A673 (cell line): ENCODE measurements at places on chromosomes 12 and 14. TPM values are rescaled to one million over a fixed set of nuclear protein-coding genes. Genes with fewer than 3 reads are reported as not detected.

DNA sequence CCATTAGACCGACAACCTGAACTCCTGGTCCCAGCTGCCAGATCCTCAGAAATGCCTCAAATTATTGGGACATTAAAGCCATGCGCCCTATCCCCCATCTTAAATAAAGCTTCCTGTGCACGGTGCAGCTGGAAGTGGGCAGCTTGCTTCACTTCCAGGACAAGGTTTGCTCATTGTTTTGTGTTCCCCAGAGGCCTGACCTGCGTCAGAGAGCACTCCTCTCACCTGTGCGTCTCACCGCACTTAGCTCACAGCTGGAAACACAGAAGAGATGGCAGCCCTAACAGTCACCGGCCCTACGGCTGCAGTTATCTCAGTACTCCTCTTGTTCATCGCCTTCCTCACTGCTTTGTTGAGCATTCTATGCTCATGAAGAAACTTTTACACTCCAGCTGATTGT lies 135.5 kb downstream of the ANO2 start:
- no peaks in the 10 kb centered on the region for H3K36me3 ChIP-seq
- H3K27ac ChIP-seq = no peak overlapping the region
- H3K27me3 ChIP-seq = peaks cover 83% of the 10 kb centered on the region
- H3K4me3 ChIP-seq = no peak overlapping the region
- no peak for DNase-seq
- no peaks in the 10 kb centered on the region for H3K4me1 ChIP-seq

- H3K4me3 ChIP-seq = no peak overlapping the region
- H3K36me3 ChIP-seq = no peaks in the 10 kb centered on the region
- peak; percentile 14 for DNase-seq
- no peaks in the 10 kb centered on the region for H3K27me3 ChIP-seq
Observed at GRCh38 chr12:121958541-121959240, 40.3 kb downstream of the CFAP251 start.

DNA sequence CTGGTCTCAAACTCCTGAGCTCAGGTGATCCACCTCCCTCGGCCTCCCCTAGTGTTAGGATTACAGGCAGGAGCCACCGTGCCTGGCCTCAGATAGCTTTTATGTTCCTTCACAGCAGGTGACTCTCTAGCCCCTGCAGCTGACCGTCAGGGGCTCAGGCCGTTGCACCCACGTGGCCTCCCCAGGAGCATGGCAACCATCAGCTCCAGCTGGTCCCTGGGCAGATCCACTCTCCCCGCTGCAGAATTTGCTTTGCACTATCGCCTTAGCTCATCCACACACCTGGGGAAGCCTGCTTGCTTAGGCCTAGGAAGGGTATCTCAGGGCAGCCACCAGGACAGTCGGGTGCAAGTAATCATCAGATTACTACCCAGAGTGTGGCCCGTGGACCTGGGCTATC lies 62.6 kb downstream of the TSPAN9 start:
- no peak overlapping the region for H3K4me3 ChIP-seq
- no peak for DNase-seq
- no peaks in the 10 kb centered on the region for H3K36me3 ChIP-seq
- peaks cover 30% of the 10 kb centered on the region for H3K4me1 ChIP-seq
- no peaks in the 10 kb centered on the region for H3K27me3 ChIP-seq

The KRT85 gene
- not detected in 2 replicates for total RNA-seq

GRCh38 chr12:131060011-131060703 lies 106.5 kb downstream of the ADGRD1 start:
- no peak for DNase-seq
- H3K4me1 ChIP-seq = no peaks in the 10 kb centered on the region
- no peak overlapping the region for H3K27ac ChIP-seq
- no peaks in the 10 kb centered on the region for H3K36me3 ChIP-seq

The OAS1 gene
- 12.4 and 15.6 TPM in 2 replicates for total RNA-seq

GRCh38 chr14:33057585-33057984 lies 118.9 kb downstream of the NPAS3 start:
- H3K4me1 ChIP-seq = peaks cover 37% of the 10 kb centered on the region
- H3K36me3 ChIP-seq = no peaks in the 10 kb centered on the region
- H3K4me3 ChIP-seq = no peak overlapping the region
- H3K27ac ChIP-seq = no peak overlapping the region
- no peak for DNase-seq
- no peaks in the 10 kb centered on the region for H3K27me3 ChIP-seq

- H3K36me3 ChIP-seq = no peaks in the 10 kb centered on the region
- DNase-seq = no peak
- no peaks in the 10 kb centered on the region for H3K4me1 ChIP-seq
- peaks cover 30% of the 10 kb centered on the region for H3K27me3 ChIP-seq
Observed at GRCh38 chr14:61323970-61324369, 2.6 kb downstream of the PRKCH start.

The YAF2 gene
- total RNA-seq = 28.7 and 32.9 TPM in 2 replicates

The IGFBP6 gene
- 6.6 and 7.3 TPM in 2 replicates for total RNA-seq

The DPPA3 gene
- total RNA-seq = not detected in 2 replicates

DNA sequence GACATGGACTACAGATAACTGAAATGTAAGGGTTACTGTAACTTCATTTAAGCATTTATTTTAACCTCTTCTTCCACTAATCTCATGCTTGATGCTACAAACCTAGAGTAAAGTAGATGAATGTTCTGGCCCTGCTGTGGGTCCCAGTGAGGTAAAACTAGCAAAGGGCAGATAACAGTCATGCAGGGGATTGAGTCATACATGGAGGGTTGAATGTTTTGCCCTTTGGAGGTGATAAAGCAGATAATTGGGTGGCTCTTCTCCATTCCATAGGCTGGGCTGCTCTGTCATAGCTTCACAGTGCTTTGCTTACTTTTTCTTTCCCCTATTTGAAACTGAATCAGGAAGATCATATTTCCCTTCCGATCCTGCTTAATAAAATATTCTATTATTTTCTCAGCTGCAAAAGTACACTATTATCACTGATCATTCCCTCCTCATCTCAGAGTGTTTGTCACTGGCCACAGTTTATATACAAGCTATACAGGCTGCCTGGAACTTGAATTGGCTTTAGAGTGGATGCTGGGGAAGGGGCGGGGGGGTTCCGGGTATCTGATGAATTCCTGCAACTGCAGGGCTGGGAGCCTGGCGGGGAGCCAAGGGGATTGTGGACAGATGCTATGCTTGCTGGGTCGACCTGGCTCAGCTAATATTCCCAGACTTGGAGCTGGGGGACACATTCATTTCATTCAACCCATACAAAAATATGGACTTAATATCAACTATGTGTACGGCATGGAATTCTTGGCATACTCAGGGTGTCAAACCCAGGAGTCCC lies 235.1 kb downstream of the NRXN3 start:
- peaks cover 24% of the 10 kb centered on the region for H3K27me3 ChIP-seq
- H3K36me3 ChIP-seq = no peaks in the 10 kb centered on the region
- H3K4me1 ChIP-seq = no peaks in the 10 kb centered on the region
- DNase-seq = no peak

The MFAP5 gene
- total RNA-seq = 0.52 and 1.7 TPM in 2 replicates

DNA sequence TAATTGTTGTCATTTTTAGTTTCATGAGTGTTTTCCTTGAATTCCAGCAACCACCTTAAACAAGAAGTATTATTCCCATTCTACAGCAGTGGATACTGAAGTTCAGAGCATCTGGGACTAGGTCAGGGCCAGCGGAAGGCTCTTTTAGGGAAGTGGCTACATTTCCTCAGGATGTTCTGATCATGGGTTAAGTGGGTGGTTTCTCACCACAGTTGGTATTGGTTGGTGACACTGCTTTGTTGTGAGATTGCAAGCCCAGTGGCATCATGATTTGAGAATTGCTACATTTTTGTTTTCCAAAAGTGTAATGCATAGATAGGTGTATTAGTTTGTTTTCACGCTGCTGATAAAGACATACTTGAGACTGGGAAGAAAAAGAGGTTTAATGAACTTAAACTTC lies 47.1 kb downstream of the SYNE2 start:
- H3K4me3 ChIP-seq = no peak overlapping the region
- no peak for DNase-seq
- H3K27me3 ChIP-seq = no peaks in the 10 kb centered on the region
- H3K27ac ChIP-seq = no peak overlapping the region

DNA sequence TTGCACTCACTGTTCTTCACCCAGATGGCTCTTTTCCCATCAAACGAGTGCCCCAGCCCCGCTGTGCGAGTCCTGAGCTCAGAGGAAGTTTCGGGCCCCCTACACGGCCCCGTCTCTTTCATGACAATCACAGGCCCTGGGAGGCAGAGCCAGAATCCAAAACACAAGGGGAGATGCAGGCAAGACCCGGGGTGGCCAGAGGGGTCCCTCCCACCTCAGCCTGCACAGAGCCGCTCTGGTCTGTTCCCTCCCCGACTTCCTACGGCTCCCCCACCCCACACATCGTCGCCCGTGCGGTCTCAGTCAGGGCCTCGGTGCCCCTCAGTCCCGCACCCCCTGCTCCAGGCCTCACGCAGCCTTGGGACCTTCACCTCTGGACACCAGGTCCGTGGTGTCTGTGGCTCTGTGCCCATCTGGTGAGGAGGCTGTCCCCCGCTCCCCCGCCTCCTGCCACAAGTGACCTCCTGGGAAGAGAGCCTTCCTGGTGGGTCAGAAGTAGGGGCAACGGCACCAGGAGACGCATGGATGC lies 8.9 kb downstream of the GPR132 start:
- no peaks in the 10 kb centered on the region for H3K4me1 ChIP-seq
- no peaks in the 10 kb centered on the region for H3K27me3 ChIP-seq
- H3K36me3 ChIP-seq = no peaks in the 10 kb centered on the region
- DNase-seq = no peak

DNA sequence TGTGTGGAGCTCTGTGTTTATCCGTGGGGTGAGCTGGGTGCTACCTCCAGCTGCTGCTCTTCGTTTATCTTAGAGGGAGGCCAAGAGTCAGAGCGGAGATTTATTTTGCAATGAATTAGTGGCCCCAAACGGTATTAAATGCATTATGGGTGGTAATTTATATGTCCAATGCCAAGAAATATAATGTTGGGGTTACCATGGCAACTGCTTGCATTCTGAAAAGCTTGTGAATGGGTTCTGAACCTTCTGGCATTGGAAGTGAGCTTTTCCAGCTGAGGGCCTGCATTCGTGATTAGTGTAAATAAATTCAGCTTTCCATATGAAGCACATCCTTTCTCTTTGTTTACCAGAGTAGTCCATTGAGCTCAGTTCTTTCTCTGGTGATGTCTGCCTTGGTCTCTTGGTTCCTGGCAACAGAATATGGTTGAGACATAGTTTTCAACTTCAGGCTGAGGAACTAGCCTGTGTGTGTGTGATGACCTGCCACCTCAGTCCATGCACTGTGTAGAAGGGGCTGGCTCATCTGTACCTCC lies 51.8 kb downstream of the TRAF3 start:
- DNase-seq = no peak
- H3K4me3 ChIP-seq = no peak overlapping the region
- peaks cover 6% of the 10 kb centered on the region for H3K4me1 ChIP-seq
- H3K27ac ChIP-seq = no peak overlapping the region

The EML1 gene
- total RNA-seq = 34.1 and 39.5 TPM in 2 replicates

- no peak for DNase-seq
- H3K36me3 ChIP-seq = no peaks in the 10 kb centered on the region
- no peaks in the 10 kb centered on the region for H3K27me3 ChIP-seq
- H3K27ac ChIP-seq = no peak overlapping the region
Observed at GRCh38 chr12:128224226-128224625, 42.7 kb upstream of the TMEM132C start.

DNA sequence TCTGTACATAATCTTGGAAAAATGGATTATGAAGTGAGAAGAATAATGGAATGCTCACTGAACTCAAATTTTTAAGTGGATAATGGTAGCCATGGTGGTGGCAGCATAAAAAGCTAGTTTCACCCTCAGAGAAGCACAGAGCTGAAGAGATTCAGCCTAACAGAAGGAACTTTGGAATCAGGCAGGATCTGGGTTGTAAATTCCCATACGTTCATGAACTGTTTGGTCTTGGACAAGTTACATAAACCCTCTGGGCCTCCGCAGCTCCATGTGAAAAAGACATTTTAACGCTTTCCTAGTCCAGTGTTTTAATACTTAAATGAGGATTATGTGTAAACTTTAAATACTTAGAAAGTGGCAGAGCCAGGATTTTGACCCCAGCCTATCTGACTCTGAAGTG lies 26.6 kb downstream of the JKAMP start:
- no peaks in the 10 kb centered on the region for H3K36me3 ChIP-seq
- no peak overlapping the region for H3K27ac ChIP-seq
- DNase-seq = no peak

GRCh38 chr12:108777156-108777555 lies 45.8 kb upstream of the CORO1C start:
- no peak for DNase-seq
- H3K36me3 ChIP-seq = no peaks in the 10 kb centered on the region
- H3K4me3 ChIP-seq = no peak overlapping the region
- no peak overlapping the region for H3K27ac ChIP-seq
- no peaks in the 10 kb centered on the region for H3K27me3 ChIP-seq

The RALGAPA1 gene
- 42.4 and 43.5 TPM in 2 replicates for total RNA-seq

The CYP46A1 gene
- 0.37 TPM in 1 of 2 replicates, not detected in the other for total RNA-seq

The TOMM20L gene
- total RNA-seq = not detected in 2 replicates

DNA sequence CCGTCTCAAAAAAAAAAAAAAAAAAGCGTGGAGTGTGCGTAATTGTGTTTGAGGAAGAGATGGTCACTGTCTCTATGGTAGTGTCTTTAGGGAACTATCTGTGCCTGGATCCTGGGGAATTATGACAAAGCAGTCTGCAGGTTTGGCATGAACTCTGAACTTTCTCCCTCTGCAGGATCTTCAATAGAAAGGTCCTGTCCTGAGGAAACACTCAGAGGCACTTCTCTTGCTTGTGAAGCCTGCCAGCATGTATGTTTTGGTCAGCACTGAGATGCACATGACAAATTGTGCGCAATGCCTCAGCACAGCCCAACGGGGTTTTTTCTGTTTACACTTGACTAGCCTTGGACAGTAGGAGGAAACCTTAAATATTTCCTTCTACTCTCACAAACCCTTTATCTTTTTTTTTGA lies 46.6 kb downstream of the ATF7 start:
- H3K27ac ChIP-seq = no peak overlapping the region
- no peaks in the 10 kb centered on the region for H3K36me3 ChIP-seq
- H3K4me1 ChIP-seq = peaks cover 5% of the 10 kb centered on the region
- no peak for DNase-seq

The KRAS gene
- 25.2 and 29.2 TPM in 2 replicates for total RNA-seq

GRCh38 chr12:50112456-50113218 lies 601 bp downstream of the COX14 start:
- peaks cover 26% of the 10 kb centered on the region for H3K4me1 ChIP-seq
- DNase-seq = no peak
- peak overlapping the region; percentile 89 for H3K27ac ChIP-seq
- H3K4me3 ChIP-seq = peak overlapping the region; percentile 74
- H3K27me3 ChIP-seq = no peaks in the 10 kb centered on the region

The COL2A1 gene
- total RNA-seq = 0.85 and 1.3 TPM in 2 replicates

DNA sequence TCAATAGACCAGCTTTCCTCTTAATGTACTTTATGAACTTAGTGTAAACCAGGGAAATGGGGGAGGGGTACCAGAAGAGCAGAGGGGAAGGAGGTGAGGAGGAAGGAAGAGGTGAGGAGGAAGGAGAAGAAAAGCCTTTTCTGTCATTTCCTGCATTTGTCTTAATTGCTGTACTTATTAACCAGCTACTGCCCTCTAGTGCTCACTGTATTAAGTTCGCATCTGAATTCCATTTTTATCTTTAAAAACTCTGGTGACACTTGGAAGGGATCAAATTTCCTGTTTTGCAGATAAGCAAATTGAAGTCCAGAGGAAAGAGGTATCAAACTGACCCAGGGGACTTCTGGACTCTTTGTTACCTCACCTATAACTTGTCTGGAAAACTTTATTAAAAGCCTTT lies 22.2 kb downstream of the MANSC1 start:
- no peak overlapping the region for H3K4me3 ChIP-seq
- H3K36me3 ChIP-seq = no peaks in the 10 kb centered on the region
- peak; percentile 86 for DNase-seq
- peaks cover 19% of the 10 kb centered on the region for H3K4me1 ChIP-seq
- no peaks in the 10 kb centered on the region for H3K27me3 ChIP-seq

The ENDOU gene
- 0.35 and 0.58 TPM in 2 replicates for total RNA-seq
